Stimulated activated CD8-positive, alpha-beta memory T cell treated with anti-CD3 and anti-CD28 coated beads, Interleukin-15, amount 100 ng/mL, for 48 hours (primary cell): ENCODE measurements at places on chromosomes 12 and 14.

DNA sequence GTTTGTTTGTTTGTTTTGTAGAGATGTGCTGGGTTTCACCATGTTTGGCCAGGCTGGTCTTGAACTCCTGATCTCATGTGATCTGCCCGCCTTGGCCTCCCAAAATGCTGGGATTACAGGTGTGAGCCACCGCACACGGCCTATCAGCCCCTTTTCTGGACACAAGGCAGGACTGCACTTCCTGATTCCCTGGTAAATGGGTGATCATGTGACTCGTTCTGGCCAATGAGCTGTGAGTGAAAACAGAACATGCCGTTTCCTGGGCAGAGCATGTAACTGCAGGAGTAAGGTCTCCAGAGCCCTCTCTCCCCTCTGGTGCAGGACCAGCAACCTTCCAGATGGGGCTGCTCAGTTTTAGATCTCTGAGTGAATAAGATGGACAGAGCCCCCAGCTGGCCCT is 92.7 kb downstream of the ITPK1 start:
- no peak for DNase-seq

GRCh38 chr12:62916632-62917425 is 18.1 kb downstream of the PPM1H start:
- DNase-seq, result no peak

GRCh38 chr12:92143258-92143657 is 2.4 kb downstream of the BTG1 start:
- no peak for DNase-seq

GRCh38 chr12:45368841-45369489 is 153.1 kb downstream of the ANO6 start:
- no peak for DNase-seq

DNA sequence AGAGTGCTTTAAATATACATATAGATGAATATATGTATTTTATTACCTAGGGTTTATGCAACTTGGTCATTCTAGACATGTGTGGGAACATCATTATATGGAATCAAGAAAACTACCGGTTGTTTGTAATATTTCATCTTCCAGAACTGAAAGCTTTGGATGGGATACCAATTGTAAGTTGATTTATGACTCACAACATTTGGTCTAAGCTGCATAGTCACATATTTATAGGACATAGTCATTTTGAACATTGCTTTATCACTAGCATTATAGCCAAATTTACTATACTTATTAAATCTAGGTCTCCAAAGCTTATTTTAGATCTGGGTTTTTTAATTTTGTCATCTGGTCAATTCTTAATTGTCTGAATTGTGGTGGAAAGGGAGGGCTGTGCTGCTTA is 83.7 kb upstream of the PCNX4 start:
- DNase-seq, result no peak

- peak; percentile 50 for DNase-seq
Observed at GRCh38 chr14:49977126-49977841, 84.4 kb downstream of the ARF6 start.

DNA sequence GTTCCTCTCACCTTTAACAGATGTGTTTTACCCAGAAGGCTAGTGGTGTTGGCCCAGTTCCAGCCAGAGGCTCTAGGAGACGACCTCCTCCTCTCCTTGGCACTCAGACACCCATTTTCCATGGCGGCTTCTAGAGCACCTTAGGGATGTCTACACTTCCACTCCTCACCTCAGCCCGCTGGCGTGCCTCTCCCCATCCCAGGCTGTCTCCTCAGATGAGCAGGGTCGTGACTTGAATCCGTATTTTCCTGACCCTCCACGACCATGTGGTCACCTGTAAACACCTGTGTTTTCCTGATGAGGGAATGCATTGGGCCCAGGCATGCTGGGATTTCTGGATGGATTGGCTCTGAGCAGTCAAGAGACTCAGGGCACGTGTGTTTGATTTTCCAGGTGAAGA is 21.8 kb upstream of the RIN3 start:
- no peak for DNase-seq

- no peak for DNase-seq
Observed at GRCh38 chr14:67371247-67372148, 11.4 kb downstream of the EIF2S1 start.

DNA sequence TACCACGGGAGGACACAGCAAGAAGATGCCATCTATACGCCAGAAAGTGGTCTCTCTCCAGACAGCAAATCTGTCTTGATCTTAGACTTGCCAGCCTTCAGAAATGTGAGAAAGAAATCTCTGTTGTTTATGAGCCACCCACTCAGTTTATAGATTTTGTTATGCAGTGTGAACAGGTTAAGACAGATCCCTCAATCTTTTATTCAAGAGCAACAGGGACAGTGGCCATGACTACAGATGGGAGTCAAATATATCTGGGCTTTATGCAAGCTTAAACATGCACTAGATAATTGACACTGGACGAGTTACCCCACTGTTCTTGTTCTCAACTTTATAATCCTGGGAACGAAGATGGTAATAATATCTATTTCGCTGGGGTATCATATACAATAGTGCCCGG is 288.7 kb downstream of the RPAP3 start:
- DNase-seq, result no peak

- no peak for DNase-seq
Observed at GRCh38 chr14:74516451-74517160, 23.0 kb downstream of the ISCA2 start.

GRCh38 chr14:64653900-64654245 is 50.4 kb upstream of the PLEKHG3 start:
- DNase-seq, result no peak

DNA sequence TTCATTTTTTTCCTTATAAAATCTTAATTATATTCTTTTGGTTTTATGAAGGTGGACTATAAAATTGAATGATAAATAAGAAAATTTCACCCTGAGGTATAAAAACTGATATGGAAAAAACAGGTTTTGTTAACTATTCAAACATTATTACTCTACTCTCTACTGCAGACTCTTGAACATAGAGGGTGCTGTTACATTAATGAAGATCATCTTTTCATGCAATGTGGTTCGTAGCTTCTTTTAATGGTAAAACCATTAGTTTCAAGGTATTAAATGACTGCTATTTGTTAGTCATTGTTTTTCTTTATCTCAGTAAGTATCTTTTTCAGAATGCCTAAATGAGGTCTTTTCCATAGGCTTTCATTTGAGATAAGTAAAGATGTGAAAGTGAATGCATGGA is 510.4 kb downstream of the SLC16A7 start:
- no peak for DNase-seq

GRCh38 chr14:71694591-71695530 is 237.4 kb upstream of the RGS6 start:
- DNase-seq, result no peak

- no peak for DNase-seq
Observed at GRCh38 chr12:81440001-81440400, 319.1 kb downstream of the PPFIA2 start.

DNA sequence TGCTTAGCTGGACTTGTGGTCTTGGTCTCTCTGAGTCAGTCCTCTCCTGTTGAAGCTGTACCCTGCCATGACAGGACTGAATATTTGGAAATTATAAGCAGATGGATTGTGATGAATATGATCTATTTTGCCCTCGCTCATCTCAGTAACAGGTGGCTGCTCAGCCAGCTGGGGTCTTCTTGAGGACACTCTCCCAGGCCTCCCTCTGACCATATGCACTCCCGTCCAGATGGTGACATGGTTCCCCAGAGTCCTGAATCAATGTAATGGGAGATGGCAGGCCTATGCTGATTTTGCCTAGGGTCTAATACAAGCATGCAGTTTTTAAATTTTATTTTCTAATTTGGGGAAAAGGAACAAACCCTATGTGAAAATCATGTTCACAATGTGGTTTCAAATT is 63.1 kb upstream of the TRHDE start:
- DNase-seq, result no peak

DNA sequence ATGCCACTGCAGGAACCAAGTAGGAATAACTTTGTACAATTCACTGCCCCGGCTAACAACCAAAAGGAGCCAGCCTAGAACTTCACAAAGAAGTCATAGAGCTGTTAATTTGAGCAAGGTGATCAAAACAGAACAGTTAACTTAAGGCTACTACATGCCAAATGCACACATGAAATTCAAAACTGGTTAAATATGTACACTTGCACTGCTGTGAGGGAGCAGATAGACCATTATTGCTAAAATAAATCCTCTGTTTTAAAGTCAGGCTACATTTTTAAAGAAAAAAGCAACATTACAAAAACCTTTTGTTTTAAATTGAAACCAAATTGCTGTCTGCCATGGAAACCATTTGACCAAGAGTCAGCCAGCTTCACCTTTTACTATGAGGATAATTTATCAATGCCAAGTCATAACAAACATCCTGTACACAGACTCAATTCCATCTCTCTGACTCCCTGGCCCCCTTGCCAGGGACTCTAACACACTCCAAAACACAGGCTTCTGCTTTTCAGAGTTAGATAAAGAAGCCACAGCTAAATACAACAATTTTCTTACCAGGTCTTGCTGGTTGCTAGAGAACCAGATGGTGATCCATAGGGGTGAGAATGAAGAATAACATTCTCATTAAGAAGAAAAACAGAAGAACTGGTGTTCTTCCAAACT is 84.0 kb downstream of the LRP6 start:
- no peak for DNase-seq

GRCh38 chr14:50371546-50371945 is 25.1 kb downstream of the CDKL1 start:
- no peak for DNase-seq

GRCh38 chr14:77923131-77923936 is 123.4 kb downstream of the ADCK1 start:
- no peak for DNase-seq

- no peak for DNase-seq
Observed at GRCh38 chr12:115230606-115231005, 546.6 kb upstream of the TBX3 start.

DNA sequence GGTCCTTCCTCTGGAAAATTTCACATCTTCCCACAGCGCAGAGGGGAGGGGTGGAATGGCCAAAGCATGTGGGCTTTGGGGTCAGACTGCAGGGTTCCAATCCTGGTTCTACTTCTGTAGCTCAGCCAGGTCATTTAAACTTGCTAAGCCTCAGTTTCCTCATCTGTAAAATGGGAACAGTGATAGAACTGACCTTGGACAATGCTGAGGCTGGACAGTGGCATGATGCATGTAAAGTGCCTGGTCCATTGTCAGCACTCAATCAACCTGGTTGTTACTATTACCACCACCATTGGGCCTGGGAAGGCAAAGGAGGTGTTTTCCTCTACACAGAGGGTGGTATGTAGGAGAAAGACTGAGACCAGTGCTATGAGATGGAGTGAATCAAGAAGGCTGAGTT is 162.8 kb downstream of the VRK1 start:
- DNase-seq, result no peak

DNA sequence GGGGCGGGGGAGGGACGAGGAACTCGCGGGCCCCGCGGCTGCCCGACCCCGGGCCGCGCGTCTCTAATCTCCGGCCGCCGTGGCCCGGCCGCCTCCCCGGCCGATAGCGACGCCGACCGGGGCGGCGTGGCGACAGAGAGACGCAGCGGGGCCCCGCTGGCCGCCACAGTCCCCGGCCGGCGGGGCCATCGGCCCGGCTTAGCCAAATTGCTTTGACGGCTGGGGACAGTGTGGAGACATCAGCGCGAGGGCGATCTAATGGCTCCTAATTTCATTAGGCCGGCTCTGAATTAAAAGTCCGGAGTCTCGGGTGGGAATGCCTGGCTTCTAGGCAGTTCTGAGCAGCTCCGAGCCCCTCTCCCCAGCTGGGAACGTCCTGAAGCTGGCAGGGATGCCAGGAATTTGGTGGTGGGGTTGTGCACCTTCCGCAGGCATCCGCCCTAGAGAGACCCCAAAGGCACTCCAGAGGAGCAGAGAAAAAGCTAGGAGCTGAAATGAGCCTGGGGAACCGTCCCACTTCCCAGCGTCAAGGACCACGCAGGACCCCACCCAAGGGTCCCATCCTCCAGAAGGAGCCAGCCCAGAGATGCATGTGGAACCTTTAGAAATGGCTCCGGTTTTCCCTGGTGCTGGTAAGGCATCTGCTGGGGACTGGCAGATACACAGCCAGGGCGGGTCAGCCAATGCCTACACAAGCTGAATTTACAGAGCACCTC is 9.6 kb downstream of the TBX5 start:
- DNase-seq, result no peak

DNA sequence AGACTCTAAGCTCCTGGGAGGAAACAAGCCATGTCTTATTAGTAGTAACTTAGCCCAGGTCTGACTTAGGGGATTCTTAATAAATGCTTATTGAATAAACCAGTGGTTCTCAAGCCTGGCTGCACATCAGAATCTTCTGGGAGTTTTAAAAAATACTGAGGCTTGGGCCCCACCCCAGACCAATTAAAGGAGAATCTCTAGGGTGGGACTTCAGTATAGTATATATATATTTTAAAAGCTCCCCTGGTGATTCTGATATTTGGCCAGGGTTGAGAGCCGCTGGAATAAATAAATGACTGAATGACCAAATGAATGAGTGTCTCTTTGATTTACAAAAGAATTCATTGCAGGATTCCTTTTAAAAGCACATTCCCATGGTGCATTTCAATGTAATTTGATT is 151.5 kb upstream of the GSC start:
- no peak for DNase-seq

DNA sequence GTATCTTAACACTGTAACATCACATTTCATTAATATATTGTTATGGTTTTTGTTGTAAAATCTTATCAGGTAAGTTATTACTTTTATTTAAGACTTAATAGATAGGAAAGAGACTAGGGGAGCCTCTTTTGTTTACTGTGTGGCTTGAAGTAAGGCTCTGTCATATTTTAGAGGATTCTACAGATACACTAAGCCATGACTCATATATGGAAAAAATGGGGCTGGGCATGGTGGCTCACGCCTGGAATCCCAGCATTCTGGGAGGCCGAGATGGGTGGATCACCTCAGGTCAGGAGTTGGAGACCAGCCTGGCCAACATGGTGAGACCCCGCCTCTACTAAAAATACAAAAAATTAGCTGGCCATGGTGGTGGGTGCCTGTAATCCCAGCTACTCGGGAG is 23.6 kb upstream of the NPFF start:
- no peak for DNase-seq

- no peak for DNase-seq
Observed at GRCh38 chr12:54033980-54034784, 1.3 kb downstream of the HOXC5 start.

DNA sequence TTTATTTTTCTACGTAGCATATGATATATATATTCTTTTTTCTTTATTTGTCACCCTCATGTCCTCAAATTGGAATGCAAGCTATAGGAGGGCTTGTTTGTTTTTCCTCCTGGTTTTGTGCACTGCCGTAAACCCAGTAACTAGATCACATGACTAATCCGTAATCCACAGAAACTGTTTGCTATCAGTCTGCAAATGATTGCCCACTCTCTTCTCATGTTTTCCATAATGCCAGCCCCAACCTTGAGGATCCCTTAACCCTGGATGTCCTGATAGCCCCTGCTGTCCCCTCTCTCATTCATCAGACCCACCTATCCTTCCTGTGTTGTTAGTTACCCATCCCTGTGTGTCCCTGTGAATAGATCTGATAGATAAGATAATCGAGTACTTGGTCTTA is 94.0 kb downstream of the TSPAN9 start:
- no peak for DNase-seq

DNA sequence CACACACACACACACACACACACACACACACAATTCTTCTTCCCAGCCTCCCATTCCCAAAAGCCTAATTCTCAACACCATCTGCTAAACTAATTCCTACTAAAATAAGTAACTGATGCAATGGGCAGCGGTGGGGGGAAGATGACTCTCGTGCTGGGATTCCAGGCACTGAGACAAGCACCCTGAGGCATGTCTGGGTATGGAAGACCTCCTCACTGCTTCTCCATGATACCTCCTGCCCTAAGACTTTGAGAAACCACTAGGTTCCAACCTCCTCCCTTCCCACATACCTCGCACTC is 789 bp upstream of the VWF start:
- no peak for DNase-seq

- DNase-seq, result no peak
Observed at GRCh38 chr12:109946505-109946904, 46.4 kb downstream of the TCHP start.

- DNase-seq, result no peak
Observed at GRCh38 chr12:124543590-124544310, 23.7 kb downstream of the NCOR2 start.
